Prostate gland (tissue), 2 donors: ENCODE measurements at places on chromosomes 12 and 14.

- DNase-seq = no peak
These were observed 10.0 kb downstream of the ATP2B1 start for GRCh38 chr12:89698607-89699006.

- DNase-seq = no peak
These were observed 1.2 kb downstream of the POU6F1 start for GRCh38 chr12:51216642-51217041.

DNA sequence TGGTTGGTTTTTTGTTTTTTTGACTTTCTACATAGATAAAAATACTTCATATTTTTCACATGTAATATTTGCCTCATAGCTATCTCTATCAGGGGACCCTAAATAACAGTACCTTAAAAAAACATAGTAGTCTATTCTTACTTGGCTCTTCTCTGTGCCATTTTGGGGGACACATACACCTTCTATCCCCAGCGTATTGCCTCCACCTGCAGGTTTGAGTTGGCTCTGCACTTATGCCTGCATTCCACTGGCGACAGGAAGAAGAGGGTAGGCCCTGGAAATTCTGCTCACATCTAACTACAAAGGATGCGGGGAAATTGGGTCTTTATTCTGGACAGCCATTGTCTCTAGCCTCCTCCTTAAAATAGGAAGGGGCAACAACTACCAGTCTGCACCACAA, 13.8 kb upstream of the IFI27L2 start:
- no peak for DNase-seq

- no peak for DNase-seq
These were observed 44.8 kb upstream of the PCED1B start for GRCh38 chr12:47034661-47035060.

DNA sequence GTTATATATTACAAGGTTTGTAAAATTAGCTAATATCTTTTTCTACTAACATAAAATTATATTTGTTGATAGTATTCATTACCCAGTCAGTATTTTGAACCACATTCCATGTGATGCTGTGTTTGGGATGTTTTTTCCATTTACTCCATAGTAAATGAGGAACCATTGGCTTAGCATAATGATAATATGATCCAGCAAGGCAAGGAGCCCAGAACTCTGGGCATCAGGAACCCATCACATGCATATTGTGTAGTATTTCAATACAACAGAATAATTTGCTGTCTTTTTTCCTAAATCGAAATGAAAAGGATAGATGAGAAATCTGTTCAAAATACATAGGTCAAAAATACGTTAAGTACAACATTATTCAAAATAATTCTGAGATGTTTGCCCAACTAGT, 48.7 kb upstream of the GARIN2 start:
- no peak for DNase-seq
